SK-N-SH (cell line): ENCODE measurements at places on chromosomes 5 and 9. TPM values are rescaled to one million over a fixed set of nuclear protein-coding genes. Genes with fewer than 3 reads are reported as not detected.

DNA sequence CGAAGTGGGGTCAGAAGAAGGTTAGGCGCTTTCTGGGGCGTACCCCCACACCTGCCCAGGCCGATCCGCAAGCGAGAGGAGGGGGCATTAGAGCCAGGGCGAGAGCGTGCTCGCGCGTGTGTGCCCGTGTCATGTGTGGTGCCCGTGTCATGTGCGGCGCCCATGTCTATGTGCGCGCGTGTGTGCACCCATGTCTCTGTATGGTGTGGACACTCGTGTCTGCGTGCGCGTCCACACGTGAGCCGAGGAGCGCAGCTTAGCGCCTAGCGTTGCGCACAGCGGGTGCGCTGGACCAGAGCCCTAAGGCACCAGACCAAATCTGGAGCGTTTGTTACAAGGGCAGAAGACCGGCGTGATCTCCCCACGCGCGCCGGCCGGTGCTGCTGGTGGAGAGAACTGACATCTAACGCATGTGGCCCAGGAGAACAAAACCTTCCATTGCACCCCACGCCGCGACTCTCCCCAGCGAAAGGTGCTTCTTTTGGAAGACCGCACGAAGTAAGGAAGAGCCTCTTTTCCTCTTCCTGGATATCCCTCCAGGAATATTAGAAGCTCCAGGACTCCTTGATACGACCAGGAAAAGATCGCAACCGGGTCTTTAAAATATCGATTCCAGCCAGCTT is 644 bp downstream of the NIM1K start:
- DNase-seq: peak; percentile 39

DNA sequence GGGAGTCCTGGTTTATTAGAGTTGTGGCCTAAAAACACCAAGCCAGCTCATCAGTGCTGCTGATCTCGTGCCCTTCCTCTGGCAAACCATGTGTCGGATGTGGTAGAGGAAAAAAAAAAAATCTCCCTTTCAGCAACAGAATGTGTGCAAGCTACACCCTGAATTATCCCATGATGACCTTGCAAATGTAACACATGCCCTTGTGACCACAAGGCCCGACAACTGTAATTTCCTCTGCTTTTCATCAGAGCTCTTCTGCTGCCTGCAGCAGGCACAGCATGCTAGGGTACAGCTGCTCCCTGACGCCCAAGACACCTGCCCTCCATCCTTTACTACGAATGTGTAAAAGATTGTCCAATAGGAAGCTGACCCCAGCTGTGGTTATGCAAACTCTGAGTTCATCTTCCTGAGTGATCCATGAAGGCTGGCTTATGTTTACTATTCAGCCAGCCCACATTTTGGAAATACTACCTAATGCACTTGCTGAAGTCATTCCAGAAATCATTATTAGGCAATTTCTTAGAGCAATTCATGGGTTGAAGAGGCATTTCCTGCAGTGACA is 14.6 kb upstream of the BNC2 start:
- DNase-seq: peak; percentile 25

DNA sequence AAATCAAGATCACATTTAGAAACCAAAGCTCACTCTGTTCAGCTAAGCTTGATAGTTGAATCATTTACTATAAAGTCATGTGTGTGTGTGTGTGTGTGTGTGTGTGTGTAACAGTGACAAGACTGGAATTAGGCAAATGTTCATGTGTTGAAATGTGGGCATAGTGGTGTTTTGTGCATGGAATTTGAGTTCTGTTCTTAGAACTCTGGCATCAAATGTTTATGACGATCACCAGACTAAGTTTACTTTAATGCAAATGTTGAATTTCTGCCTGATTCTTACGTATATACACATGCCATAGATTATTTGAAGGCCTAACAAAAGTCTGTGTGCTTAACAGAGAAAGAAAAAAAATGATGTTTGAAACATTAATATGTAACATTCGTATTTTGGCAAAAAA is 72.8 kb upstream of the COL5A1 start:
- DNase-seq: no peak

GRCh38 chr5:132839426-132840301 is 9.2 kb upstream of the SHROOM1 start:
- no peak for DNase-seq

Gene LTC4S
- polyA plus RNA-seq: 0.34 and 0.43 TPM in 2 replicates

- DNase-seq: no peak
Measured at GRCh38 chr9:86734771-86735170, 212.5 kb downstream of the GAS1 start.

- no peak for DNase-seq
Measured at GRCh38 chr9:131259432-131259898, 16.8 kb downstream of the FAM78A start.

- peak; percentile 50 for DNase-seq
Measured at GRCh38 chr5:149561848-149562247, 10.6 kb upstream of the CSNK1A1 start.

GRCh38 chr9:86342269-86342668 is 11.9 kb downstream of the TUT7 start:
- no peak for DNase-seq

- DNase-seq: no peak
Measured at GRCh38 chr5:39775797-39776365, 351.1 kb upstream of the DAB2 start.

Gene SLC25A2
- not detected in 2 replicates for polyA plus RNA-seq

Gene CDH6
- polyA plus RNA-seq: 1.1 and 1.4 TPM in 2 replicates

GRCh38 chr5:79821-80220 is 12.1 kb upstream of the PLEKHG4B start:
- DNase-seq: no peak

GRCh38 chr5:59528202-59528862 is 365.2 kb downstream of the PDE4D start:
- no peak for DNase-seq

DNA sequence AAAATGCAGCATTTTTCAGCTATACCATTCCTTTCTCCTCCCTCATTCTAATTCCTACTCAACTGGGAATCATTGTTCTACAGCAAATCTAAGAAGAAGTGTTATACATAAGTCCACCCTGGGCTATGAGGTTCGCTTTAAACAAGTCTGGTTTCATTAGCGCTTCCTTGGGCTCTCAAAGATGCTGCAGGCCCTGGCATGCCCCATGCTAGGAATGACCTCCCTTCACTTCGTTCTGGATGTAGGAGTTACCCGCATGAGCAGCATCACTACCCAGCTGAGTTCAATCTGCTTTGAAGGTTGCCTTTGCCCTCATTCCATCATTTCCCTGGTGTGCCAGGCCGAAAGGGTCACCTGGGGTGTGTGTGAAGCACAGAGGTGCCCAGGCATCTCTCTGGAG is 35.4 kb downstream of the F2R start:
- DNase-seq: no peak

GRCh38 chr5:54177058-54177457 is 133.3 kb downstream of the ARL15 start:
- no peak for DNase-seq

- DNase-seq: no peak
Measured at GRCh38 chr5:115384587-115385375, 88.3 kb upstream of the CCDC112 start.

Gene PRSS3
- 2.5 and 4.7 TPM in 2 replicates for polyA plus RNA-seq

DNA sequence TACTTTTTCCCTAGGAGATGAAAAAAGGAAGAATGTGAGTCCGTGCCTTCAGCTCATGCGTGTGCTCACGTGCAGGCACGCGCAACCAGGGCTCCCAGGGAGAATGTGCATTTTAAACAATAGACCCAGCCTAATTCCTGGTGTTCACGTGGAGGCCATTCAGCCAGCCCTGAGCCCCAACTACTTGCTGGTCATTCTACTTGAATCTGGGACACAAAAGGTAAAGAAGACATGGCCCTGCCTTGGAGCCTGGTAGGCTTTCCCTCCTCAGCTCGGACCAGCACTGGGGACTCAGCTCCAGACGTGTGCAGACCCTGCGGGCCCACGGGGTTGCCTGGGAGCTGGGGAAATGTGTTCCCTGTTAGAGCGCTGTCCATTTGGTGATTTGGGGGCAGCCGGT is 125.5 kb downstream of the MVB12B start:
- DNase-seq: no peak

DNA sequence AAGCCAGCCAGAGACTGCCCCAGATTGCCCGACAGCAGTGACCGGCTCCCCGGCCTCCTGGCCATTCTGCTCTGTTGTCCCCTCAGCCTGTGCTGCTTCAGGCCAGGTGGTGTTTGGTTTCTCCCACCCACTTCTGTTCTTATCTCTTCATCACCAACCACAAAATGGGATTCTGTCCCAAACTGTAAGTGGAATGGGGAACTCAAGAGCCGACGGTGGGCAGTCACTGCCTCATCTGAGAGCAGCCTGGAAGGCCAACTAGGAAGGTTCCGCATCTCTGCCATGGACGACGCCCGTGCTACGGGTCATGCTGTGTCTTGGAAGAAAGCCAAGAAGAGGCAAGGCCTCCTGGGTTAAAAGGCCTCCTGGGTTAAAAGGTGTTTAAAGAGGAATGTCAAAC is 219.0 kb upstream of the PIK3R1 start:
- no peak for DNase-seq

DNA sequence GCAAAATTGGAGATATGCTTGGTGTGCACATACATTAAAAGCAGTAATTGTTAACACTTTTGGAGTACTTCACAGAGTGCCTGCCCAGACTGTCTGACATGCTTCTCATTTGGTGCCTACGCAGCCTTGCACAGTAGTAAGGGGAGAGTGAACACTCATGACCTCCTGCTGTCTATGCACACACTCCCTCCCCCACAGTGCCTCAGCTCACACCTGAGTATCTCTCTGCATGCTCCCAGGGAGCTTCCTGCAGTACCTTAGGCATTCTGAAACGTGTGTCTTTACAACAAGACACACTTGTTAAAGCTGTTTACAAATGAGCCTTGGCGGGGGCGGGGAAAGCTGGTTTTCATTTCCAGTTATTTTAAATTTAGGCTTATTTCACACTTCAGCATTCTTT is 18.0 kb downstream of the MAP3K1 start:
- no peak for DNase-seq

DNA sequence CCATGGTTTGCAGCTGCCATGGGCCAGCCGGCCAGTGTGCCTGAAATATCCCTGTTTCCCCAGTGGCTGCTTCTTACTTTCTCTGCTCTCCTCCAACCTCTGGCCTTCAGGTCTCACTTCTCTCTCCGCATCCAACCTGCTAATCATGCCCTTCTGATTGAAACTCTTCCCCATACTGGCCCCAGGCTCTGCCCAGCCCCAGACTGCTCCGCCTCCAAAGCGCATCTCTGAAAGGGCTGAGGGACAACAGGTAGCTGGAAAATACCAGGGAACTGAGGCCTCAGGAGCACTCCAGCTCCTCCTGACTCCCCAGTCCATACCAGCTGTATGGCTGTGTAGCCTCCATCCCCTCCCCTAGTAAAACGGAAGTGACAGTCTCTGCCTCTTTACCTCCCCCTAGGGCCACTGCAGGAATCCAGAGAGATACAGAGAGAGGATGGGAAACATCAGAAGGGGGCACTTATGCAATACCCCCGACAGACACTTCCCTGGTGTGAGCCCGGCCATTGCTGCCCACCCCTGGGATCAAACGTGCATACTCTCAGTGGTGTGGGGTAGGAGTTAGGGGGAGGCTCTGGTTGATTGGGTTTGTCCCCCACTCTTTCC is 34.2 kb downstream of the PAX5 start:
- no peak for DNase-seq

GRCh38 chr5:168796000-168796399 is 216.8 kb upstream of the PANK3 start:
- DNase-seq: no peak

Gene CDH9
- not detected in 2 replicates for polyA plus RNA-seq

DNA sequence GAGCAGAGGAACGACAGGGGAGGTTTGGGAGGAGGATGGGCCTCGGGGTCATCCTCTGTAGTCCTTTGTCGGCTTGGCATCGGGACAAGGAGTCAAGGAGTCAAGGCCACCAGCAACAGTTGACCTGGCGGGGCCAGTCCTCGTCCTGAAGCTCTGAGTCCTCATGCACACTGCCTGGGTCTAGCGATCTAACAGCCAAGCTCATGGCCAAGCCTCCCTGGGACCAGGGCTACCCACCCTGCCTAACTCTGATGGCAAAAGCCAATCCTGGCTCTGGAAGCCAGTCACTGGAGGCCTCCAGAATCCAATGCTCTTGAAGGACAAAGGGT is 49.8 kb downstream of the CAMK2A start:
- no peak for DNase-seq

GRCh38 chr5:31436851-31437250 is 95.0 kb downstream of the DROSHA start:
- no peak for DNase-seq

DNA sequence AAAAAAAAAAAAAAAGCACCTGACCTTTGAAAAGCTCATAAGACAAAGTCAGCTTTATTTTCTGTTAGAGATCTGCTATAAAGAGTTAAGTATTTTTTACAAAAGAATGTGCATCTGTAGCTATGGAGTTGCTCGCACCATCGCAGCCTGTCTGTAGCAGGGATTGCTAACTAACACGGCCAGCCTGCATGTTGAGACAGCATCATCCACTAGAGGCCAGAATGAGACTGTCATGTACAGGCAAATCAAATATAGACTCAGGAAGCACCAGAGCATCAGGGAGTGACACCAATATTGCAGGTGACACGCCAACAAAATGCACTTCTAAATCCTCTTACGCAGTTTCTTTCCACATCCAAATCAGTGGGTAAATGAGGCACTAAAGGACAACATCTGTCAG is 136.3 kb upstream of the RASEF start:
- DNase-seq: peak; percentile 63

GRCh38 chr5:133820507-133820906 is 147.9 kb downstream of the C5orf15 start:
- no peak for DNase-seq

- no peak for DNase-seq
Measured at GRCh38 chr9:28651050-28651722, 1077.9 kb upstream of the C9orf72 start.

DNA sequence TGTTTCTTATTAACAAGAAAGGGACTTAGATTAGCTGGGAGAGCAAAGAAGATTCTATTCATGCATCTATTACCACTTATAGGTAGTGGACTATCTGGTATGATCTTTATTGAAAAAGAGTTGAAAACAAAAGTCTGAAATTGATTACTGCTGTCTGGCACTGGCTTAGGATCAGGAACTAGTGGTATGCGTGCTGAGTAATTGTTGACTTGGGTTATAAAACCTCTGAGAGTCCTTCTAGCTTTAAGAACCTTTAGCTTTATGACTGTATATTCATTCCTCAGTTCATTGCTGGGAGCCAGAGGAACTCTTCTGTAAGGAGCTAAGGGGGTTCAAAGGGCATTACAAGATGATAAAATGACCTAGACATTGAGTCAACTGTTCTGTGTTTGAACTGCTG is 7.6 kb downstream of the SLC1A1 start:
- DNase-seq: no peak

DNA sequence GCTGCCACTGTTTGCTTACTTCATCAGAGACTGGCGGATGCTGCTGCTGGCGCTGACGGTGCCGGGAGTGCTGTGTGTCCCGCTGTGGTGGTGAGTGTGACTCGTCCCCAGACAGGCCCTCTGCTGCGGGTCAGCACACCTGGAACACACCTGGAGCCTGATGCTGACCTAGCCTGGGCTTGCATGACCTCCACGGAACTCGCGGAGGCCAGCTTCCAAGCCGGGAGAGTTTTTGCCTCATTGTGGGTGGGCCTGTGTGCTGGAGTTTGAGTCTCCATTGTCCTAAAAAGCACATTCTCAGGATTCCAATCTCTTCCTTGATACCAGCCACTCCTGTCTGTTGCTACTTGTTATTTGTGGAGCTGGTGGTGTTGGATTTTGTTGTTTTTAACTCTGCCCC is 28.1 kb downstream of the SLC22A4 start:
- no peak for DNase-seq

- no peak for DNase-seq
Measured at GRCh38 chr5:126718236-126718868, 58.6 kb upstream of the LMNB1 start.
